H1 (cell line): ENCODE measurements at places on chromosomes 7 and 10.

GRCh38 chr10:76119515-76119914, 688.1 kb downstream of the LRMDA start:
- H3K27me3 ChIP-seq, result no peaks in the 10 kb centered on the region
- no peak overlapping the region for H3K27ac ChIP-seq
- H3K4me3 ChIP-seq, result no peak overlapping the region
- DNase-seq, result no peak

GRCh38 chr7:74267756-74268565, 13.8 kb upstream of the RFC2 start:
- DNase-seq, result no peak
- H3K4me1 ChIP-seq, result no peaks in the 10 kb centered on the region

- no peak for DNase-seq
- no peak overlapping the region for H3K27ac ChIP-seq
- H3K4me3 ChIP-seq, result no peak overlapping the region
- no peaks in the 10 kb centered on the region; the same call in 1 of the 2 replicates for H3K36me3 ChIP-seq
- no peaks in the 10 kb centered on the region for H3K27me3 ChIP-seq
Observed at GRCh38 chr7:76505168-76506080, 4.9 kb upstream of the UPK3B start.

DNA sequence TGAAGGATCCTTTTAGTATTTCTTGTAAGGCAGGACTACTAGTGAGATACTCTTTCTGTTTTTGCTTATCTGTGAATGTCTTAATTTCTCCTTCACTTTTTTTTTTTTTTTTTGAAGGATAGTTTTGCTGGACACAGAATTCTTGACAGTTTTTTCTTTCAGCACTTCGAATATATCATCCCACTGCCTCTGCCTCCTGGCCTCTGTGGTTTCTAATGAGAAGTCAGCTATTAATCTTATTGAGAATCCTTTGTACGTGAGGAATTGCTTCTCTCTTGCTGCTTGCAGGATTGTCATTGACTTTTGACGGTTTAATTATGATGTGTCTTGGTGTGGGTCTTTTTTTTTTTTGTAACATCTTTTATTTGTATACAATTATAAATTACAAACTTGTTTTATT, 12.6 kb upstream of the WAC start:
- H3K4me1 ChIP-seq, result no peaks in the 10 kb centered on the region
- no peaks in the 10 kb centered on the region for H3K27me3 ChIP-seq
- no peak overlapping the region for H3K4me3 ChIP-seq
- no peak for DNase-seq
- no peak overlapping the region for H3K27ac ChIP-seq

GRCh38 chr10:99435986-99436638, 5.7 kb upstream of the GOT1 start:
- no peak for DNase-seq
- no peak overlapping the region for H3K4me3 ChIP-seq
- no peaks in the 10 kb centered on the region for H3K27me3 ChIP-seq
- no peak overlapping the region for H3K27ac ChIP-seq
- no peaks in the 10 kb centered on the region for H3K36me3 ChIP-seq

GRCh38 chr7:106520962-106521514, 139.9 kb downstream of the CCDC71L start:
- H3K4me1 ChIP-seq, result no peaks in the 10 kb centered on the region
- no peak for DNase-seq
- no peak overlapping the region for H3K4me3 ChIP-seq

DNA sequence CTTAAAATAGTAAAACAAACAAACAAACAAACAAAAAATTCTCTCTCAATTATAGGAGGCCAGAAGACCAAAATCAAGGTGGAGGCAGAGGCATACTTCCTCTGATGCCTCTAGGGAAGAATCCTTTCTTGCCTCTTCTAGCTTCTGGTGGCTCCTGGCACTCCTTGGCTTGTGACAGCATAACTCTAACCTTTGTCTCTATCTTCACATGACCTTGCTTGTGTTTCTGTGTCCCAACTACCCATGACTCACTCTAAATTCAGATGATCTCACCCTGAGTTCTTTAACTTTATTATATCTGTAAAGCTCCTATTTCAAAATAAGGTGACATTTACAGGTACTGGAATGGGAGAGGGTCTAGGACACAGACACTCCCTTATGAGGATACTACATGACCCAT, 88.3 kb upstream of the ANTXRL start:
- H3K27ac ChIP-seq, result no peak overlapping the region
- no peak for DNase-seq
- H3K36me3 ChIP-seq, result no peaks in the 10 kb centered on the region
- no peaks in the 10 kb centered on the region for H3K27me3 ChIP-seq

GRCh38 chr10:13092291-13093102, 7.5 kb upstream of the OPTN start:
- no peaks in the 10 kb centered on the region for H3K36me3 ChIP-seq
- H3K4me1 ChIP-seq, result no peaks in the 10 kb centered on the region
- H3K4me3 ChIP-seq, result no peak overlapping the region
- no peak for DNase-seq
- H3K27ac ChIP-seq, result no peak overlapping the region

GRCh38 chr10:72336259-72337038, 18.3 kb downstream of the DNAJB12 start:
- H3K27ac ChIP-seq, result no peak overlapping the region
- peaks cover 17% of the 10 kb centered on the region for H3K4me1 ChIP-seq
- no peaks in the 10 kb centered on the region for H3K27me3 ChIP-seq
- H3K4me3 ChIP-seq, result no peak overlapping the region
- H3K36me3 ChIP-seq, result peaks cover 14% of the 10 kb centered on the region
- DNase-seq, result no peak

DNA sequence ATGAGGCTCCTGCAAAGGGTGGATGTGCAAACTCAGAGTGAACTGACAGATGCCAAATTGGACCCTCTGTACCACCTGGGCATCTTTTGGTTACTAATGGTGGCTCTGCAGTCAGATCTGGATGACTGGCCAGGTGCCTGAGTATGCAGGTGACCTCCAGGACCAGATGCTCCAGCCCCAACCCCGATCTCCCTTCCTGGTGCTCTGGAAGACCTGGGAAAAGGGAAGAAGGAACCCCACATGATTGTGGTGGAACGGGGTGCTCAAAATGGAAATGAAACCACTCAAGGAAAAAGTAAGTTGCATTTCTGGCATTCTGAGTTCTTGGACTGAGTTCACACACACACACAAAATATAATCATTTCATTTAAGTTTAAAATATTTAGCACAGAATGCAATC, 9.8 kb upstream of the AEBP1 start:
- H3K36me3 ChIP-seq, result no peaks in the 10 kb centered on the region
- H3K27ac ChIP-seq, result no peak overlapping the region
- H3K27me3 ChIP-seq, result no peaks in the 10 kb centered on the region
- H3K4me3 ChIP-seq, result no peak overlapping the region
- H3K4me1 ChIP-seq, result no peaks in the 10 kb centered on the region

DNA sequence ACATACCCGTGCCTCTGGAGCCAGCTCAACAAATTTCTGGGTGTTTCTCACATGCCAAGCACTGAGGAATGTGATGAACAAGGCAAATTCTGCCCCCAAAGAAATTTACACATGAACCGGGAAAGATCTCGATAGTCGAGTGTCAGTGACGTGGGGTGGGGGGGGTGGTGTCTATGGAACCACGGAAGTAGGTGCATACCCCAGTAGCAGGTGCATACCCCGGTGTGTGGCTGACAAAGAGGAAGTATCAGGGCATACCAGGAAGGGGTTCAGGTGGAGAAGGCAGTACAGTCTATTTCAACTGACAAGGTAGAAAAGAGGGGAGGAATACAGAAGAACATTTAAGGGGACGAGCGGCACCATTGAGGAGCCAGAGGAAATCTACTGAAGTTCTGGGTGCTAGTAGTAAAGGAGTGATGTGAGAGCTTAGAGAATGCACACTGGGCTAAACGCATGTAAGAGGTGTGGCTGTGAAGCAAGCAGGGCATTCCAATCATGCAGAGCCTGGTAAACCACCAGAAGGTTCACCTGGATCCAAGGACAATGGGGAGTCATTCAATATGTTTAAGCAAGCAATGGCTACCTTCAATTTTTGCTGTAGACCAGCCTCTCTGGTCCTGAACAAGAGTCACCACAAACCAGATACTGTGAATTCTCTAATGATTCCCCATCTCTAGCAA, 6.2 kb downstream of the CCDC6 start:
- no peak overlapping the region for H3K27ac ChIP-seq
- no peak for DNase-seq
- no peaks in the 10 kb centered on the region for H3K36me3 ChIP-seq
- no peaks in the 10 kb centered on the region for H3K27me3 ChIP-seq

DNA sequence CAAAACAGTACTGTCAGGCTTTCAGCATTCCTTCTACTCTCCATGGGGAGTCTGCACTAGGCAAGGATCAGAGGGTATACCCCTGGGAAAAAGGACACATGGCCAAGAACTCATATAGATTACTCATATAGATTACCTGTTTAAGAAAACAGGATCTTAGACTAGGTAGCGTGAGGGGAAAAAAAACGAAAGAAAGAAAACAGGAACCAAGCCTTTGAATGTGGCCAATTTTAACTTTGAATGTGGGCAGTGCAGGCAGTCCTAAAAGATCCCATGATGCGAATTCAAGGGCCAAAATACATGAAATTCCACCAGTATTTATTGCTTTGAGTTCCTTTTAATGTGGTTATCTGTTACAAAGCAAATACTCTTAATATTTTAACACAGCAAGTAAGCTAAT, 108.6 kb upstream of the TAC1 start:
- H3K4me1 ChIP-seq, result no peaks in the 10 kb centered on the region
- H3K36me3 ChIP-seq, result no peaks in the 10 kb centered on the region
- H3K27me3 ChIP-seq, result no peaks in the 10 kb centered on the region
- no peak overlapping the region for H3K27ac ChIP-seq

DNA sequence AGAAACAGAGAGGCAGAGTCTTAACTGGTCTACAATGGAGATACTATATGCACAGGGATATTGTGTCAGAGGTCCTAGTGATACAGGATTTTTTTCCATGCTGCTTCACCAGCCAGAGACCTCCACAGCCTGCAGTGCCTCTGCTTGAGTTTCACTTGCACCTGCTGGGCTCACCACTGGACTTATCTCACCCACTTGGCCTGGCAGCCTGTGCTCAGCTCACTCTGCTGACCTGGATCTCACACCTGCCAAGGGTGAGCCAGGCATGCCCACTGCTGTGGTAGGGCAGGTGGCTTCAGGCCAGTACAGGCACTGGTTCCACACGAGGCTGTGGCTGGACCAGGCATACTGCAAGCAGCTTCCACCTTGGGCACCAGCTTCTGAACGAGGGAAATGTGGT, 36.6 kb downstream of the PNLIPRP3 start:
- no peak for DNase-seq
- no peak overlapping the region for H3K4me3 ChIP-seq
- H3K27ac ChIP-seq, result no peak overlapping the region
- no peaks in the 10 kb centered on the region for H3K27me3 ChIP-seq

GRCh38 chr7:96910486-96910885, 94.9 kb upstream of the DLX6 start:
- H3K27me3 ChIP-seq, result no peaks in the 10 kb centered on the region
- H3K4me1 ChIP-seq, result no peaks in the 10 kb centered on the region
- H3K36me3 ChIP-seq, result no peaks in the 10 kb centered on the region

DNA sequence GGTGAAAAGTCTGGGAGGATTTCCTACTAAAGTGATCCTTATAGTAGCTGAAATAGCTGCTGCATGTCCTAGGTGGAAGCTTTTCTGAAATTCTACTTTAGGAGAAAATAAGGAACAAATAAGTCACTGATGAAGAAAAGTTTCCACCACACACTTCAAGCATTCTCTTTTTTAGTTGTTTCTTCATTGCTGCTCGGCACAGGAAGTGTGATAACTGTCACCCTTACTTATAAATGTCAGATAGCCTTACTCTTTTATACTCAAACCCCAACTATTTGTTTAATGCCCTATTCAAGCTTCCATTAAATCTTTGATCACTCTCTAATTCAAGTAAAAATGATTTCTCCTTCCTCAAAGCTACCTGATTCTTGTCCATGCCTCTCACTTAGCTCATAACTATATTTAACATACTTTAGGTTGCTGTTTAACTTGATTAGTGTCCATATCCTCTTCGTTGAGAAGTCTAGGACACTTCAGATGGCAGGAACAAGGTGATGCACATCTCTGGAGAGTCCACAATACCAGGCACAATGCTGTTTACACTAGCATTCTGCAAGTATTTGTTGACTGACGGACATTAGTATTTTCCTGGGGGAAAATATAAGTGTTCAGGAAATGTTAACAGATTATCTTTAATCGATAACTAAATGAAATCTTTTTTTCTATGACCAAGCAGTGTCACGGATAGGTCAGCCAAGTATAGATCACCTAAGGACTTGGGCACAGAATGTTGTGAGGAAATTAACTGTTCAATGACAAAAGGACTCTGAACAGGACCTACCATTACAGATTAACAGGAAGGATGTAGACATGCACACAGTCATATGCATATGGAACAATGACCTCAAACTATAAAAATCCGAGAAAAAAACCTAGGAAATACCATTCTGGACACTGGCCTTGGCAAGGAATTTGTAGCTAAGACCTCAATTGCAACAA, 67.4 kb downstream of the ZNF438 start:
- H3K27ac ChIP-seq, result no peak overlapping the region
- no peak overlapping the region for H3K4me3 ChIP-seq
- DNase-seq, result no peak
- no peaks in the 10 kb centered on the region for H3K4me1 ChIP-seq
- H3K27me3 ChIP-seq, result no peaks in the 10 kb centered on the region

DNA sequence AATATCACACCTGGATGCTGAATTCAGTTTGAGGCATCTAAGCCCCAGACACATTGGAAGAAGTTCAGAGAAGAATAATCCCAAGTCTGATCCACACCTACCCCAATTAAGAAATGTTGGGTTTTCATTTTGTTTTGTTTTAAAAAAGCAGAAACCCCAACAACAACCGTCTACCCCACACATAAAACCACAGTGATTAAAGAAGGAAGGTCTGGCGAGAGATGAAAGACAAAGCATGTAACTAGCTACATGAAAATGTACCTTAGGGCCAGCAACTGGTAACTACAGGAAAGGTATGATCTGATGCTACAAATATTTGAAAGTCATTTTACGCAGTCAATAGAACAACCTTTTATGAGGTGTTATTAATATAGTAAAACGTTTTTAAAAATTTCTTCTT, 1112.3 kb downstream of the GATA3 start:
- no peaks in the 10 kb centered on the region for H3K27me3 ChIP-seq
- H3K4me1 ChIP-seq, result no peaks in the 10 kb centered on the region
- no peak for DNase-seq

DNA sequence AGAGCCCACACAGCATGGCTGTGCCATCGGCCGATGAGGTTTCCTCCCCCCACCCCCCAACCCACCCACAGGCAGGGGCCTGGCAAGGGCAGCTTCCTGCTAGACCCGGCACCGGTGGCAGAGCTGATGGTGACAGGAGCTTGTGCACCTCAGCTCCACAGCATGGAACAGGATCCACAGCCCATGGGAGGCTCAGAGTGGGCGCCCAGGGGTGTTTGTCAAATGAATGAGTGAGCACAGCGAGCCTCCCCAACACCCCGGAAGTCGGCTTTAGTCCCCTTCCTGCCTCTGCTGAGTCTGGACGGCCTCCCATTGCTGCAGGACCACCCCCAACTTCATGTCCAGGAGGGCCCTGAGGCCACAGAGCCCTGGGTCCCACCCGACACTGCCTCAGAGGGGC, 68.9 kb downstream of the PDGFA start:
- peaks cover 16% of the 10 kb centered on the region for H3K27me3 ChIP-seq
- no peak for DNase-seq
- no peak overlapping the region for H3K27ac ChIP-seq
- H3K4me1 ChIP-seq, result peaks cover 14% of the 10 kb centered on the region
- no peaks in the 10 kb centered on the region for H3K36me3 ChIP-seq
- H3K4me3 ChIP-seq, result no peak overlapping the region
